SJSA1 (cell line): ENCODE measurements at places on chromosomes 5 and 9. TPM values are rescaled to one million over a fixed set of nuclear protein-coding genes. Genes with fewer than 3 reads are reported as not detected.

CATSPER3 gene
- 0.08 and 1.3 TPM in 2 replicates for total RNA-seq

BARX1 gene
- total RNA-seq: not detected in 2 replicates

PCDH12 gene
- not detected in 2 replicates for total RNA-seq

GHR gene
- 0.05 and 0.66 TPM in 2 replicates for total RNA-seq

EIF4E1B gene
- not detected in 2 replicates for total RNA-seq

ZBTB5 gene
- total RNA-seq: 12.8 and 13.7 TPM in 2 replicates

PCDHA10 gene
- not detected in 2 replicates for total RNA-seq

ATP10B gene
- not detected in 2 replicates for total RNA-seq

OR1L4 gene
- not detected in 2 replicates for total RNA-seq

OTULINL gene
- total RNA-seq: 0.58 and 1.4 TPM in 2 replicates

SHOC1 gene
- not detected in 2 replicates for total RNA-seq

TESK1 gene
- 1.2 and 5.2 TPM in 2 replicates for total RNA-seq

FOXD4L4 gene
- total RNA-seq: not detected in 2 replicates

CBY3 gene
- not detected in 2 replicates for total RNA-seq

CD14 gene
- 7.6 and 10.3 TPM in 2 replicates for total RNA-seq

CCL21 gene
- total RNA-seq: not detected in 2 replicates

PSMD5 gene
- total RNA-seq: 17.1 and 30.3 TPM in 2 replicates

HSPB3 gene
- 15.5 and 32.5 TPM in 2 replicates for total RNA-seq

STPG3 gene
- total RNA-seq: not detected in 2 replicates

FAM221B gene
- not detected in 2 replicates for total RNA-seq

SYNPO gene
- 3.7 and 6.5 TPM in 2 replicates for total RNA-seq

VCAN gene
- 46.0 and 69.4 TPM in 2 replicates for total RNA-seq

ACTL7B gene
- not detected in 2 replicates for total RNA-seq

ANKRD33B gene
- total RNA-seq: 10.2 and 10.3 TPM in 2 replicates

MEIKIN gene
- total RNA-seq: not detected in 2 replicates

COL23A1 gene
- total RNA-seq: not detected in 2 replicates

KCNV2 gene
- total RNA-seq: not detected in 2 replicates

PAPPA gene
- 1.9 and 5.3 TPM in 2 replicates for total RNA-seq

DAP gene
- total RNA-seq: 40.6 and 64.6 TPM in 2 replicates

ARHGEF39 gene
- total RNA-seq: 0.41 and 1.9 TPM in 2 replicates

FCHO2 gene
- 3.7 and 8.9 TPM in 2 replicates for total RNA-seq

PKD2L2 gene
- total RNA-seq: not detected in 2 replicates

TEX48 gene
- not detected in 2 replicates for total RNA-seq

PCA3 gene
- not detected in 2 replicates for total RNA-seq

APBA1 gene
- total RNA-seq: 4.5 and 11.0 TPM in 2 replicates

PPP1R26 gene
- 11.0 and 16.8 TPM in 2 replicates for total RNA-seq

GFI1B gene
- total RNA-seq: 0.05 TPM in 1 of 2 replicates, not detected in the other

ARL14EPL gene
- total RNA-seq: 1.3 TPM in 1 of 2 replicates, not detected in the other

GRM6 gene
- not detected in 2 replicates for total RNA-seq

ANKRD55 gene
- not detected in 2 replicates for total RNA-seq

CARD9 gene
- total RNA-seq: 0.16 and 0.32 TPM in 2 replicates

MCTP1 gene
- 13.3 and 15.9 TPM in 2 replicates for total RNA-seq

KDM4C gene
- total RNA-seq: 3.4 and 5.1 TPM in 2 replicates

MOB3B gene
- total RNA-seq: not detected in 2 replicates

CENPK gene
- total RNA-seq: 51.8 and 54.9 TPM in 2 replicates
